T47D (cell line): ENCODE measurements at places on chromosomes 1 and 21.
A peak's percentile ranks its signal among the peaks of the same experiment; 100 is the strongest.

DNA sequence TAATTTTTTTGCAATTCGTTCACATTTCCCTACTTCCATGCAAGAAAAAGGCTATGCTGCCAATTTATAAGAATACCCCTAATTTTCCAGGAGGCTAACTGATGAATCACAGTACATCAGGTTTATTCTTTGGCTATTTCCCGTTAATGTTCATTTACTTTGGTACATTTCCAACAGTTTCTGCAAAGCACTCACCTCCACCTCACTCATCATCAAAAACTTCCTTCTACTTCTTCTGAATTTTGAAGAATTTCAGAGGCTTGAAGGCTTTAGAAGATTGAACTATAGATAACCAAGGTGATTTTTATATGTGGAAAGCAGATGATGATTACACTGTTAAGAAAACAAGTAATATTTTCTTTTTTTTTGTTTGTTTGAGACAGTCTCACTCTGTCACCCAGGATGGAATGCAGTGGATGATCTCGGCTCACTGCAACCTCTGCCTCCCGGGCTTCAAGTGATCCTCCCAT lies 60.5 kb upstream of the HP1BP3 start:
- DNase-seq: no peak

- no peak for DNase-seq
Measured at GRCh38 chr1:161351482-161351881, 16.2 kb downstream of the CFAP126 start.

DNA sequence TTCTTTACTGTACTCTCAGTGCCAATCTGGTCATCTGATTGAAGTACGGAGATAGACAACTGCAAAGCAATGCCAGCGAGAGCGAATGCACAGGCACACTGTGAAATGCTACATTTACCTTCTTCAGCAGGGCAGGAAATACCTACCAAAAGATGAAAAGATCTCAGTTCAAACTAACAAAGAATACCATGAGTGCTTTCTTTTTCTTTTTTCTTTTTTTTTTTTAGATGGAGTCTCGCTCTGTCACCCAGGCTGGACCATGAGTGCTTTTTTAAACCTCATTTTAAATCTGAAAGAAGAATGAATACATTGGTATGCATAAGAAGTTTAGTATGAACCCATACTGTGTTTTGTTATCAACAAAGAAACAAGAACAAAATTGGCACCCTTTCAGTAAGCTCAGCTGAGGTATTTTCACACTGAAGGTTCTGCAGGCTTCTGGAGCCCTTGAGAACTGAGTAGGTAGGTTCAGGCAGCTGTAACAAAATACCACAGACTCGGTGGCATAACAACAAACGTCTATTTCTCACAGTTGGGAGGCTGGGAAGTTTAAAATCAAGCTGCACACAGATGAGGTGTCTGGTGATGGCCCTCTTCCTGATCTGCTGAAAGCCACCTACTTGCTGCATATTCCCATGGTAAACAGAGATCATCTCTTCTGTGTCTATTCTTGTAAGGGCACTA lies 1.7 kb upstream of the CHI3L2 start:
- no peak for DNase-seq

DNA sequence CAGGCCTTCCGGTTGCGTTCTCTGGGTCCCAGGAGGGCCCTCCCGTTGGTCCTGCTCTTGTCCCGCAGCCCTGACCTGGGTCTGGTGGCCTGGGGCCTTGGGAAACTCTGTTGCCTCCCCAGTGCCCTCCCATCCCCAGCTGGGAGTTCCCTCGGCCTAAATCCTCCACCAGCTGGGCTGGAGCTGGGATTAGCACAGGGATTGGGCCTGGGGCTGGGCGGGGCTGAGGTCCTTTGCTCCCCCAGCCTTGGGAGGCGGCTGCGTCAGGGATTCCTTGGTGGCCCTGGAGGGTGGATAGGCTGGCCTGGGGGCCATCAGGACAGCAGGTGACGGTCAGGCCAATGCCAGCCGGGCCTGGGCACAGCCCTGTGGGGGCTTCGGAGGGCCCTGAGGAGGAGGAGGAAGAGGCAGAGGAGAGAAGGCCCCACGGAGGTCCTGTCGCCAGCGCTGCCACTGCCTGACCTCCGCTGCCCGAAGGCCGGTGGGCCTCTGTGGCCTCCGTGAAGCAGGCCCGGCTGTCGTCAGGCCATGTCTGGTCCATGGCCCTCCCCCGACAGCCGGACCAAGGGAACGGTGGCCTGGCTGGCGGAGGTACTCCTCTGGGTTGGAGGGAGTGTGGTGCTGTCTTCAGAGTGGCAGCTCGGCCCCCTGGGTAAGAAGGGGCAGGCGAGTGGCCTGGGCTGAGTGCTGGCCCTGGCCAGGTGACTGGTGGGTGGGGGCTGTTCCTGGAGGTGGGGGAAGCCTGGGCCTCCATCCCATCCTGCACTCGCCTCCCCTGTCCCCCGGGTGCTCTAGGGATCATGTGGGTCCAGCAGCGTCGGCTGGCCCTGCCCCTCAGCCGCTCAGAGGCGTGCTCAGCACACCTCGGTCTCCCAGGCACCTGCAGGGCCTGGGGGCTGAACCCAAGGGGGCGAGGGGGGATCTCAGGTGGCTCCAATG lies at the start of gene PLCH2:
Gene PLCH2 (plus strand): TSS at position 229 of the 939 bp plus-strand sequence. CDS start 300 bp downstream, at position 529.
- no peak for DNase-seq

DNA sequence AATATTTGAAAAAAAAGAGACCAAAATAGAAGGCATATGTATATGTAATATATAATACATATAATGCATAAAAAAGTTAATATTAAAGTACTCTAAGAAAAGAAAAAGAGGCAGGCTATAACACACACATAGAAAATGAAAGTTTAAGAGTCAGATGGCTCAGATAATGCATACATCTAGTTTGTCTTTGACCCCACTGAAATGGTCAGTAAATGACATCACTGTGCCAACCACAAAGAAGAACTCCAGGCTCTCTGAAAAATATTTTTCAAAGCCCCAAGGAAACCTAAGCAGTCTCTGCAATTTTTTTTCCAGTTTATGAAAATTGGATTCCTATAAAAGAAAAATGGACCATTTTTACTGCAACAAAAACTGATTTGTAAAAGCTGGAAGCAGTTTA lies 55.4 kb upstream of the SCYL3 start:
- no peak for DNase-seq

DNA sequence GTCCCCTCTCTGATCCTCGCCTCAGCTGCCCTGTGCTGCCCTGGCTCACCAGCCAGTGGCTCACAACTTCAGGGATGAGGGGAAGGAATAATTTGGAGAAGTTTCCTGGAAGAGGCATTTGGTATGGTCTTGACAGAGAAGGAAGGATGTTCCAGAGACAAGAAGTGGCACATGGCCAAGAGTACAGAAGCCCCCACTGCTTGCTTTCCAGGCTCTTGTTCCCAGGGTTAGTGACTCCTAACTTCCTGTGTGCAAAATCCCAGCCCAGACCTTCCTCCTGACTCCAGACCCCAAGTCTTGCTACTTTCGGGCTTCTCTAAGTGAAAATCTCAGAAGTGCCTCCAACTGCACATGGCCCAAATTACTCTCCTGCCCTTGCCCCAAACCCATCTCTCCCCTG lies 85.7 kb downstream of the HMGB4 start:
- DNase-seq: no peak

GRCh38 chr1:114122941-114123618 lies 30.6 kb downstream of the SYT6 start:
- no peak for DNase-seq

- no peak for DNase-seq
Measured at GRCh38 chr1:11320153-11320936, 47.3 kb downstream of the UBIAD1 start.

- DNase-seq: no peak
Measured at GRCh38 chr1:171973421-171973820, 132.1 kb downstream of the DNM3 start.

- no peak for DNase-seq
Measured at GRCh38 chr1:161494091-161494735, 11.0 kb upstream of the FCGR2A start.

GRCh38 chr1:76351655-76352054 lies 277.1 kb downstream of the ST6GALNAC3 start:
- DNase-seq: no peak

GRCh38 chr1:182720463-182720862 lies 36.1 kb upstream of the RGS8 start:
- DNase-seq: no peak

- peak; percentile 75 for DNase-seq
Measured at GRCh38 chr1:159598196-159598595, 10.6 kb downstream of the APCS start.

DNA sequence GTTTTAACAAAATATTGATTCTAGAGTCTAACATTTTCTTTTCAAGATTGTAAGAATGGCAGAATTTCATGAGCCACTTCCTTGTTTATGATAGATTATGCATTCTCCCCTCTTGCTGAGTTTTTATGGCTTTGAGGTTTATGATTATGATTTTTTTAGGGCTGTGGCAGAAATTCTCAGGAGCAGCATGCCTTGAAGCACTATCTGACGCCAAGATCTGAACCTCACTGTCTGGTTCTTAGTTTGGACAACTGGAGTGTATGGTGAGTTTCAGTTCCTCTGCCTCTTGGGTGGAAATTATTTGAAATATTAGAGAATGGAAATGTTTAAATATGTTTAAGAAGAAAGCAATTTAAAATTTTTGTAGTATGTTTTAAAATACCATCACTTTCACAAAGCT lies 10.2 kb downstream of the USP16 start:
- no peak for DNase-seq

DNA sequence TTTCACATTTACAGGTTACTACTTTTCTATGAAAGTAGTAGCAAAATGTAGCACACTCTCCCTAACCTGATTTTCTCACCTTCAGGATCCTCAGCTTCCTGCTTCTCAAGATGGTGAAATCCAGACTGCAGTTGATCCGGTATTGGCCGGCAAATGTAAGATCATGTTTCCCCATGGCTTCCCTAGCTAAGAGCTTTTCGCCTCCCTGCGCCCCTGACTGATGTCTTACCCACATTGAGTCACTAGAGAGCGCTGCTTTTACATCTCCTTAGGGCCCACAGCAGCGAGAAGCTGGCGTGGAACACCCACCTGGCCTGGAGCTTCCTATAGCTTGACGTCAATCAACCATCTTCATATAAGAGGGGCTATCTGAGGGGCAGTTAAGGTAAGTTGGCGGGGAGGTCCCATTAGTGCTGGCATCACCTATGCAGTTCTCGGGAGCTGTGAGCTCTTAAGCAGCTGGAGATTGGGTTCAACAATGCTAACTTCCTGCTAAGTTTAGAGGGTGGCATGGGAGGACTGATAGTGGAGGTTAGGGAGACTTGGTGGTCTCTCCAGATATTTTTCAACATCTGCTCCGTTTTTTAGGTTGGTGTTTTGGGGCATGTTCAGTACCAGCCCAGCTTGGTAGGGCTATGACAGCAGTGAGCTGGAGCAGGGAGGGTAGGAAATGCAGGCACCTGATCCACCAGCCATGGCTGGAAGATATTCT lies 5.5 kb downstream of the PTPN7 start:
- peak; percentile 49 for DNase-seq

GRCh38 chr1:31798433-31799195 lies 17.2 kb downstream of the SPOCD1 start:
- DNase-seq: no peak

DNA sequence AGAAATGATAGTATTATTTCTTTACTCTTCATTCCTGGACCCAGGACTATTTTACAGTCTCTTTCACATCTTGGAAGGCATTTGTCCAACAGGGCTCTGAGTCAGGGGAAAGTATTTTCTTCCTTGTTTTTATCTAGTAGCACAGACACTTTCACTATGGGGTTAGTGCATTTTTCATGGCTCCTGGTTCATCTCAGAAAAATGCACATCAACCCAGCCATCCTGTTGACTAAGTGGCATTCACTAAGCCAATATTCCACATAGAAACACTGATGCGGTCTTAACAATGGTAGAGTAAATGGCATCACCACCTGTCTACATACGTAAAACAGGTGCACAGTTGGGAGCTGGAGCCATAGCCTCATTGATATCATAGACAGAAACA lies 87.4 kb upstream of the C1orf21 start:
- no peak for DNase-seq

DNA sequence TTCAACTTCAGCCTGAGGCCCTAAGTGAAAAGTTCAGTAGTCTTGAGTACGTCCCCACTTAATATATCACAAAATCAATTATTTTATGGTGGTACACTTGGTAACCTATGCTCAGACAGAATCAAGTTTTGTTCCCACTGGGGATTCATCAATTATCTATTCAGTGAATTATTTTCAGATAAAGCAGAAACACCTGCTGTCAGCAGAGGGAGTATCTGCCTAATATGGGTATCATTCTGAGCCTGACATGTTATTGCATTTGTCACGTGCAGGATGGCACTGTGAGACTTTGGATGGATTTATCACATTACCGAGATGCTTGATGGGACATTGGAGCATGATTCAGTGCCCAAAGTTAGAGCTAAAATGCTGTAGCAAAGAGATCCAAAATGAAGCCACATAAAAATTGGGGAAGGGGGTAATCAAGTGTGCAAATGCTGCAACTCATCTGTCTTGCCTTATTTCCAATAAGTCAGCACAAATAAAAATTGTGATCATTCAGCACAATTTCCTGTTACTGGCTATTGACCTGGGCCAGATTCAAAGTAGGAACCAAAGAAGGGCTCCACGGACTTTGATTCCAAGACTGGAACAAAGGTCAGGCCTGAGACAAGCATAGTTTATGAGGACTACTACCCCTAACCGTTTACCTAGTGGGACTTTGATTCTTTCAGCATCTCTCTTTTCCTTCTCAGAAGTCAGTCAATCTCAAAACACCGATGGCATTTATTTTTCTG lies 657.6 kb downstream of the LMO4 start:
- no peak for DNase-seq

DNA sequence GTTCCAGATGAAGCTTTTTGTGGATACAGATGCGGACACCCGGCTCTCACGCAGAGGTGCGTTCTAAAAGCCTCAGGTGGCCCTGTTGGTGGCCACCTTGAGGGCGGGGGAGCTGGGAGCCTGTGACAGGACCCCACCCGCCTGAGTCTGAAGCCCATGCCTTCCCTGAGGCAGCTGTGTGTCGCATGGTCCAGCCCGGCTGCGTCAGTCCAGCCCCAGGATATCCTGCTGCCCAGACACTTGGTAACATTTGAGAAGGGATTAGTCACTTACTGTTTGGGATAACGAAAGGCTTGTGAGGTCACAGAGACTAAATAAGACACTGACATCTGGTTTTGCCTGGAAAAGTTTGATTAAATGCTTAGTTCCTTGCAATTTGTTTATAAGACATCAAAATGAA lies 68.9 kb downstream of the UCK2 start:
- DNase-seq: no peak

- no peak for DNase-seq
Measured at GRCh38 chr1:235401251-235401650, 34.0 kb downstream of the TBCE start.

DNA sequence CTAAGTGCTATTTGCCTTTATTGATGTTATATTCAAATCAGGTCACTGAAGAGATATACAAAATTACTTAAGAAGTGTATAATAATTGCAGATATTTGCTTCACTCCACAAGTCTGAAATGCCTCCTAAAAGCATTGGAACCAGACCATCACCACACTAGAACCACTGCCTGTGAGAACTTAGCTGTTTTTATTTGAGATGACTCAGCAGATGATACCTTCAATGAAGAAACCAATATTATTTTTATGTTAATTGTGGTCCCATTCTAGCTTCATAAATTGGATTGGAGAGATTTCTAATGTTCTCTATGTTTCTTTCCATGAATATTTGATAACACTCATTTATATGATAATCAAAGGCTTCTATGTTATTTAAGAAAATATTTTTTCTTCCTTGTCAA lies 740.6 kb downstream of the KCNT2 start:
- DNase-seq: no peak

- DNase-seq: peak; percentile 48
Measured at GRCh38 chr1:77543822-77544448, 138.5 kb downstream of the ZZZ3 start.
